ENCODE measurements at places on chromosomes 16 and 17.

- no peak for DNase-seq
Measured at GRCh38 chr16:74888232-74888862, 96.6 kb downstream of the WDR59 start.

DNA sequence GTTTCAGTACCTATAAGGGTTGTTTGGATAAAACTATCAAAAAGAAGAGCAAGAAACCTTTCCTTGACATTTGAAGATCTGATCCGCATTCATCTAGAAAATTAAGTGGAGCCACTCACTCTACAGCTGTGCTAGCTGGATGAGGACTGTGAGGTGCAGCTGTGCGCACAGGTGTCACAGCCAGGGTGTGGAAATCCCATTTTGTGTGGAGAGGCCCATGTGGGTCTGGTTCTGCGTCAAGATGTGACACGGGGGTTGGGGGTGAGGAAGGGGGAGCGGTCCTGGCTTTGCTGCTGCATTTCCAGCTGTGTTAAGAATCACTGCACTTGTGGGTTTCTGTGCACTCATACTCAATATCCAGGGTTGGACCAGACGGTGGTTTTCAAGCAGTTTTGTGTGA is 70.7 kb downstream of the CLEC16A start:
- no peak for DNase-seq

DNA sequence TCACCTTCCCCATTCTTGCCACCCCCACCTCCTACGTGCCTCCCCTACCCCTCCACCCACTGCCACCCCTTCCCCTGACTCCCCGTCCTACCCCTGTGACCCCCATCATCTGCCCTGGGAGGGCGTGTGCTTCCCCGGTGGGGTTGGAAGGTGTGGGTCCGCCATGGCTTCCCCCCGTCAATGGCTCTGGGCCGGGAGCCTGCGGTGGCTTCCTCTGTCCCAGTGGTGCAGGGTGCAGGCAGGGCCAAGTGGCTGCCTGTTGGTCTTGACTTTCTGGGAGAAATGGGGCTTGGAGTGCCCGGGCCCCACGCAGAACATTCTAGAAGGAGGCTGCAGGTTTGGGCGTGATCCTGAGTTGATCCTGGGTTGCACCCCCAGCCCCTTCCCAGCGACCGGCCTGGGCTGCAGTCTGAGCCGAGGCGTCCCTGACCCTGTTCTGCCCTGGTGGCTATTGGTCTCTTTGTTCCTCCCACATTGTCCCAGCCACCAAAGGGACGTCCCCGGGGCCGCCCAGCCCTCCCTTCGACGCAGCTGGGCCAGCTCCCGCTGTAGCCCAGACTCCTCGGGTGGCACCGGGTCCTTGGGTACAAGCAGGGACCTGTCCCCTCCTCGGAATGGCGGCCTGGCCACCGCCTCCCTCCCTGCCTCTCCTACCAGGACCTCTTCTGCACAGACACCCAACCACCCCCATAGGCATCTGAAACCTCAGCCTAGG is 25.7 kb downstream of the GSE1 start:
- DNase-seq: no peak

- DNase-seq: no peak
Measured at GRCh38 chr17:48240122-48240521, 132.6 kb downstream of the SNX11 start.

DNA sequence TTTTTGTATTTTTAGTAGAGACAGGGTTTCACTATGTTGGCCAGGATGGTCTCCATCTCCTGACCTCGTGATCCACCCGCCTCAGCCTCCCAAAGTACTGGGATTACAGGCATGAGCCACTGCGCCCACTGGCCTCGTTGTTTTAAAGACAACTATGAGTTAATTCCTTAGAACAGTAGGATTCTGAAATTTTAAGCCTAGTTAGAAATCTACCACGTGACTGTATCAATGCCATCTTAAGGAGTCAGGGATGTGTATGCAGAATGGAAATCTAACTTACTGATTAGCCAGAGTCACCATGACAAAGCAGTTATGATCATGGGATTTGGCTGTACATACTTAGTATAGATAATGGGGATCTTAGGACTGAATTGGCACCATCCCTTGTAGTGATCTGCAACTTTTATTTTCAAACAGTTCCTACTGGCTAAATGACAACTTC is 2.8 kb downstream of the CEP20 start:
- DNase-seq: no peak

DNA sequence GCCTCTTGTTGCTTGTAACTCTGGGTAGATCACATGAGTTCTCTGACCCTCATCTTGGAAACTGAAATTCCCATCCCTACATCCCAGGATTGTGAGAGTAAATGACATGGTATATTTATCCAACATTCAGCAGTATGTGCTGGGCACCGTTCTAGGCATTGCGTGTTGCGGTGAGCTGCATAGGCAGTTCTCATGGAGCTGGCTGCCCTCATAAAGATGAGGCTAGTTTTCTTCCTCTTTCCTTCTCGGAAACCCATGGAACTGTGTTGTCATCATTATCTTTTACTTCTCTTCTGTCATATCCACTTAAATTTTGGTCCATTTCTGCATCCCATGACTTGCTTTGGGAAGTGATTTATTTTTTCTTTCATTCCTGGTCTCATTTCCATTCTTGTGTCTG is 17.2 kb downstream of the CMIP start:
- DNase-seq: no peak

DNA sequence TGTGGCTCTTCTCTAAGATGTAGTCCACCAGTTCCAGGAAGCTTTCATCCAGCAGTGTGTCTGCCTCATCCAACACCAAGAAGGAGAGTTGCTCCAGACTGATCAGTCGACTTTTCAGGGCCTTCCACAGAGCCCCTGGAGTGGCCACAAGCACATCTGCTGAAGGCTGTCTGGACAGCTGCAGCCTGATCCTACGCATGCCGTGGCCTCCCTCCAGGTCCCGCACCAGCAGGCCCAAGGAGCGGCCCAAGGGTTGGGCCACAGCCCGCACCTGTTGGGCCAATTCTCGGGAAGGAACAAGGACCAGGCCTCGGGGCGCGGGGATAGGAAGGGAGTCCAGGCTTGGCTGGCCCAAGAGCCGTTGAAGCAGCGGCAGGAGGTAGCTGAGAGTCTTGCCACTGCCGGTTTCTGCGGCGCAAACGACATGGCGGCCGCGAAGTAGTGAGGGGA is 729 bp downstream of the DDX28 start:
- no peak for DNase-seq

DNA sequence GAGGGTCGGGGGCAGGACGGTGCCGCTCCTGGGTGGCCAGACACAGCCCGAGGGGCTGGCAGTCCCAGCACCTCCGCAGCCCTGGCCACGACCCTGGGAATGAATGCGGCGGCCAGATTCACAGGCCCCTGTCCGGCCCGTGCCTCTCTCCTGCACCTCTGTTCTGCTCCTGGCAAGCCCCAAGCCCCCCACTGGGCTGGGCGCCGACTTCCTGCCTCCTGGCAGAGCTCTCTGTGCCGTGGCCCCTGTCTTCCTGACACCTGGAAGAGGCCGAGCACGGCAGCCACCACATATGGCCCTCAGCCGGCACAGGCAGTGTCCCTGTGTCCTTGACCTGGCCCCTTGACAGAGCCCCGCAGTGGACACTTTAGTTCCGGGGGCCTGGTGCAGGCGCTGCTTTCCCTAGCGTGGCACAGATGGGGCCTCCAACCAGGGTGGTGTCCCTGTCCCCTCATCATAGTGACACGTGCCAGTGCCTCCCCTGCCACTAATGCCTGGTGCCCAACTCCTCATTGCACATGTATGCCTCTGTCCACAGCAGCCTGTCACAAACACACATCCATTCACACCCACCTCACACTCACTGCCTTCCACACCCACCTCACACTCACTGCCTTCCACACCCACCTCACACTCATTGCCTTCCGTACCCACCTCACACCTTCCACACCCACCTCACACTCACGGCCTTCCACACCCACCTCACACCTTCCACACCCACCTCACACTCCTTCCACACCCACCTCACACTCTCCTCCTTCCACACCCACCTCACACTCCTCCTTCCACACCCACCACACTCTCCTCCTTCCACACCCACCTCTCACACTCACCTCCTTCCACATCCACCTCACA is 110.6 kb upstream of the PLCG2 start:
- no peak for DNase-seq

- DNase-seq: no peak
Measured at GRCh38 chr17:64063088-64063487, 42.7 kb upstream of the ICAM2 start.

GRCh38 chr17:8888704-8889302 is 21.3 kb upstream of the PIK3R6 start:
- DNase-seq: no peak

DNA sequence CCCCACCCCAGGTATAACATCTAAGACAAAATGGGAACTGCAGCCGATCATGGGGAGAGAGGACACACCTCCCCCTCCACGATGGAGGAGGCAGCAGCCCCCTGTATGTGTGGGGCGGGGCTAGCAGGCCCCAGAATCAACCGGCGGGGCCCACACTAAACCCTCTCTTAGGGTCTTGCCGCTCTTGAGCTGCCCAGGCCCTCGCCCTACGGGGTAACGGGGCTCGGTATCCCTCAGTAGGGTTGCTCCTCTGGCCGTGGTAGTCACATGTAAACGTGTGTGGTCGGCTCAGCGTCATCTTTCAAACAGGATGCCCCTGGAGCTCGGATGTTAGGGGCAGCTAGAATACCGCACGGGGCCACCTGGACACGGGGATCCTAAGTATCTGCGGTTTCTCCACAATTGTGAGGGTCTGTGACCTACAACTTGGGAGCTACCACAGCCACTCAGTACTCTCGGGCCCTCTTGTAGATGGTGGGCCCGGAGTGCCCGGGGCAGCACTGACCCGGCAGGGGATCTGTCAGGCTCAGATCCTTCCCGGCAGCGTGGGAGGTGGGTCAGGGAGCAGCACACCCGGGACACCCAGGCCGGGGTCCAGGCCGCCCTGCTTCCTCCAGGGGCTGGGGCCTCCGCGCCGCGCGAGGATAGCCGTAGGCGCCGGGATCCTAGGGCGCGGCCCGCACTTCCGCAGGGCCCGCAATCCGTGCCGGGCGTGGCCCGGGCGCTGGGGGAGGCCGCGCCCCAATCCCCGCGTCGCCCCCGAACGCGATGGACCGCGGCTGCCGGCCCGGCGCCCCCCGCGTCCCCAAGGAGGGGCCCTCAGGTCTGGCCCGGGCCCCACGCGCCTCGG is 781 bp downstream of the ARHGDIA start:
- DNase-seq: peak; percentile 57

DNA sequence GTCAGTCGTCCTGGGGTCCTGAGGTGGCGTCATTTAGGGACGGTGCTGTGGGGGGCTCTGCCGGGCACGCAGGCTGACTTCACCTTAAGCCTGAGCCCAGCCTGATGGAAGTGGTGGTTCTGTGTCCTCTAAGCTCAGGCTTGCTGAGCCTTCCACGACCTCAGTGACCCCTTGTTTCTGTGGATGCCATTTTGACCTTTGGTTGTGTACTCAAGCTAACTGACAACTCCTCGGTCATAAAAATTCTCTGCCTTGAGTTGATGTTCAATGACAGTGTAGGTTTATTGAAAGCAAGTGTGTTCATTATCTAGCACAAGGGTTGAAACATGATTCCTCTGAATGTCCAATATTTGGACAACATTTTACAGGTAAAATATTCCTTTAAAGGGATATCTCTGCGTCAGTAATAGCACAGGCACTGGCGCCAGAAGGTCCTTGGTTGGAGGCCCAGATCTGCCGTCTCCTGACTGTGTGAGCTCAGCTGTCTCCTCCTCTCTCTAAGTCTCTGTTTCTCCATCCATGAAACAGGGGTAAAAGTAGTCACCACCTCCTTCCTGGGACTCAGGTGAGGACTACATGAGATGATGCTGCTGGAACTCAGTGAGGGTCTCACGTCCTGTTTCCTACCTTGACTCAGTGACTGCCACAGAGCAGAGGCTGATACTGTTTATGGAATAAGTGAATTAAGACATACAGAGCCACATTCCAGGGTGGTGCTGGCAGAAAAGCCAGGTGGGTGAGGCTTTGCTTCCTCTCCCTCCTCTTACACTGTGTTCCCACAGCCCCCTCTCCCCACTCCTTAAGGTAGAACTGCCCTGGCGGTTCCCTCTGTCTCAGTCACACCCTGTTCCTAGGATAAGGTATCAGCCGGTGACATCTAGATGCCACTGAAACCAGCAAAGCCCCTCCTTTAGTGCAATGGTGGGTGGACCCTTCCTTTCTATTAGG is 75.7 kb downstream of the IRF8 start:
- DNase-seq: no peak

DNA sequence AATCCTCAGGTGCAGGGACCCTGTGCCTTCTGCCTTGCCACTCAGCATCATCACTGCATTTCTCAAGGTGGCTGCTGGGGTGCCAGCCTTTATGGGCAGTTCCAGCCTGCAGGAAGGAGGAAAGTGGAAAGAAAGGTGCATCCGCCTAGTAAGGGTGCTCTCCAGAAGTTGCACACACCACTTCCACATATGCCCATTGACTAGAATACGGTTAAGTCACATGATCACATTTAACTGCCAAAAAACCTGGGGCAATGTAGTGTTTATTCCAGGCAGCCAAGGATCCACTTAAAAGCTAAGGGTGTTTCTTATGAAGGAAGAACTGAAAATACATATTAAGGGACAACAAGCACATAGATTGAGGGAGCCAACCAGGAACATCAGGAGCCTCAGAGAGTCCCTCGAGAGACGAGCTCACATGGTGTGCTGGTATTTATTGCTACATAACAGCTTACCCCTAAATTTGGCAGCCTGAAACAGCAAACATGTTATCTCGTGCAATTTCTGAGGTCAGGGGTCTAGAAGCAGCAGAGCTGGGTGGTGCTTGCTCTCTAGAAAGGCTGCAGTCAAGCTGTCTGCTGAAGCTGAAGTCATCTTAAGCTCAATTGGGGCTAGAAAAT is 52.0 kb upstream of the MMP2 start:
- no peak for DNase-seq

DNA sequence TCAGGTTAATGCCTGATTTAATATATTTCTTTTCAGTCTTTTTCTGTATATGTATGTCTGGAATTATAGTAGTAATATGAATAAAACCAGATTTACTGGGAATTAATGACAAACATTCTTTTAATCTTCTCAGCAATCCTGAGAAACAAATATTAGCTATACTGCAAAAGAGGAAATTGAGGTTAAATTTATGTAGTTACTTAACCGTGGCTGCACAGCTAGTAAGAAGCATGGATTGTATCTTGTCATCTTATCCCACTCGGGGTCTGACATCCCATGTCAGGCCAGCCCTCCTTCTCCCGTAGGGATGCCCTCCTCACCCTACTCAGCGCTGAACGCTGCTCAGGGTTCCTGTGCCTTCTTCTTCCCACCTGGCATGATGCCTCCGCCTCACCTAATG is 143.0 kb downstream of the FTO start:
- DNase-seq: no peak

GRCh38 chr17:82627405-82627804 is 20.8 kb downstream of the WDR45B start:
- no peak for DNase-seq

Data from fibroblast of skin of right biceps (primary cell).